Mammary epithelial cell (primary cell): ENCODE measurements at places on chromosomes 4 and X. TPM values are rescaled to one million over a fixed set of nuclear protein-coding genes. Genes with fewer than 3 reads are reported as not detected.
A peak's percentile ranks its signal among the peaks of the same experiment; 100 is the strongest.

DNA sequence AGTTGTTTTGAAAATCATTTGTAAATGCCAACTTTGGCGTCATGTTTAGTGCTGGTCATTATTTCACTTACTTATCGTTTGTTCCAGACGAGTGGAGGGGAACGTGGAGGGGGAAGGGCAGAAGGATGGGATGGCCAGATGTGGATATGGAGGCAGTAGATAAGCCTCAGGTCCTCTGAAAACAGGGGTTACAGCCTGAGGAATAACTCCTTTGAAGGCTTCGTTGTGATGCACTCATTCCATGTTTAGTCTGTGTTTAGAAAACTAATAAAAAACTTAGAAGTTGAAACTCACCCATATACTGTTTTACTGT lies 1.1 kb downstream of the MOB1B start:
- peak; percentile 5 for DNase-seq

The NPY2R gene
- polyA plus RNA-seq, result not detected

The PLP1 gene
- polyA plus RNA-seq, result 0.10 TPM

The RNF128 gene
- polyA plus RNA-seq, result 4.1 TPM

DNA sequence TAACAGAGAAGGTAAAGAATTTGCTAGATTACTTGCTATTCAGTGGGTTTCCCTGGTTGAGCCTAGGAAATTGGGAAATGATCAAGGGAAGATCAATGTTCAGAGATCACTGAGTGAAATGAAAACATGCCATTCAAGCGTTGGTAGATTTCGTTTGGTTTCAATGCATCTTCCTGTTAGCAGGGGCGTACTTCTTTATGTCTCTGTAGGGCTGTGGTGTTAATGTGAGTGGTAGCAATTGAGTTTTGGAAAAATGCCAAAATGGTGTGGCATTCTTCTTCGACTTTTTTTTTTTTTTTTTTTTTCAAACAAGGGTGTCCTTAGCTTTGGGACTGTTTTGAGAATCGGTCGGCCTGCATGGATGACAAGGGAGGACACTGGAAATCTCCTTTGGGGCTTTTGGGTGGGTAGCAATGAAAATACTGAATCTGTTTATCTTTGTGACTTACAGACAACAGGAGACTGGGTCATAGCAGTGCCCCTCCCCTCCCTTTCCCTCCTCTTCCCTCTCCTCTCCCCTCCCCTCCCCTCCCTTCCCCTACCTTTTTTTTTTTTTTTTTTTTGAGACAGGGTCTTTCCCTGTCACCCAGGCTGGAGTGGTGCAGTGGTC lies 50.4 kb downstream of the SPRY1 start:
- no peak for DNase-seq

GRCh38 chr4:182827954-182828353 lies 89.2 kb downstream of the DCTD start:
- DNase-seq, result no peak
